ENCODE measurements at places on chromosomes 16 and 17.

- no peak for DNase-seq
Observed at GRCh38 chr17:55427587-55427882, 5.9 kb upstream of the MMD start.

- no peak for DNase-seq
Observed at GRCh38 chr16:53257001-53257400, 177.3 kb upstream of the RBL2 start.

- no peak for DNase-seq
Observed at GRCh38 chr16:86555704-86556075, 655 bp upstream of the MTHFSD start.

- no peak for DNase-seq
Observed at GRCh38 chr17:16155536-16155935, 59.8 kb downstream of the NCOR1 start.

- no peak for DNase-seq
Observed at GRCh38 chr16:79609861-79610260, 9.3 kb upstream of the MAF start.

- DNase-seq, result no peak
Observed at GRCh38 chr16:72049110-72049509, 5.2 kb upstream of the HP start.

GRCh38 chr16:22311520-22311919 lies 14.3 kb downstream of the POLR3E start:
- DNase-seq, result no peak

All from nucleus accumbens (tissue), 56 donors.